ENCODE measurements at places on chromosomes 6 and 20. TPM values are rescaled to one million over a fixed set of nuclear protein-coding genes. Genes with fewer than 3 reads are reported as not detected.

The TFAP2B gene
- not detected for total RNA-seq

The TXLNB gene
- total RNA-seq: 133 TPM

DNA sequence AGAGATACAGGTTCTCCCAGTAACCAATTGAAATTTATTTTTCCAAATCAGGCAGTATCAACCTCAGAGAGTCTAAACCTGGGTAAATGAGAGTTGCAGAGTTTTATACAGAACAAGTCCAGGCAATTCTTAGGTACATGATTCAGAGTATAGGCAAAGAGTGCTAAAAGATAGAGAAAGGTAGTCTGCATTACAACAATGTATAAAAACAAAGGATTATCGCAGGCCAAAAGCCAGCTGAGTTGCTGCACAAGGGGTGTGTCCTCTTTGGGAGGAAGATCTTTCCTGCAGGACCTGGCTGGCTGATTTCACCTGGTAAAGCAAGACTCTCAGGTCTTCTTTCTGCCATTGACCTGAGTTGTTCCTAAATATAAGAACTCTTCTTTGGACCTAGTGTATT, 48.9 kb upstream of the ECHDC1 start:
- DNase-seq: no peak

DNA sequence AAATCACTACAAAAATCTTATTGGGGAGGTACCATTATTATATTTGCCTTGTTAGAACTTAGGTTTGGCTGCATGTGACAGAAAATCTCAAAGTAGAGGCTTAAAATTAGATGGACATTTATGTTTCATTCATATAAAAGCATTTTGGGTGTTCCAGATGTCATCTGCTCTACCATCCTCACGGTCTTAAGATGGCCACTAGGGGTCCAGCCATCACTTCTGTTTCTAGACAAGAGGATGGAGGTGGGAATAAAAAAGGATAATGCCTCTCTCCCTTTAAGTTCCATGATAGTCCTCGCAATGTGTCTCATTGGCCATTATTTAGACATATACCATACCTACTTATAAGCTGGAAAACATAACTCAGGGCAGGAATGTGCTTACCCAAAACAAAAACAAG, 929.5 kb downstream of the KIF16B start:
- no peak for DNase-seq

DNA sequence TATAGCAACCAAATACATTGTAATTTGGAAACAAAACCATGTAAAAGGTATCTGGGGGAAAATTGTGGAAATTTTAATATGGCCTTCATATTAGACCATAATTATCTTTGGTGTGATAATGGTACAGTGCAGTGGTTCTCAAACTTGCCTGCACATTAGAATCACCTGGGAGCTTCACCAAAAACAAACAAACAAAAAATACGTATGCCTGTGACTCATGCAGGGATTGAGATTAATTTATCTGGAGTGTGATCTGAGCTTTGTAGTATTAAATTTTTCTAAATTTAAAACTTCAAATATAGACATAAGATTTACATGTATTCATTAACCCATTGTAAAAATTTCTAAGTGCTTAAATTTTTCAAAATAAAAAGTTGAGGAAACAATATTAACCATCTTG, 31.5 kb downstream of the ARHGAP18 start:
- no peak for DNase-seq

All from left ventricle myocardium superior (tissue), 1 donor.